ENCODE measurements at places on chromosomes 3 and 15. TPM values are rescaled to one million over a fixed set of nuclear protein-coding genes. Genes with fewer than 3 reads are reported as not detected.

Gene TRIM42
- total RNA-seq: not detected

Gene ISG20
- 1.9 TPM for total RNA-seq

Gene CAV3
- not detected for total RNA-seq

Gene TUSC7
- total RNA-seq: not detected

- no peak for DNase-seq
Observed at GRCh38 chr3:175879417-175879816, 1020.3 kb downstream of the NAALADL2 start.

DNA sequence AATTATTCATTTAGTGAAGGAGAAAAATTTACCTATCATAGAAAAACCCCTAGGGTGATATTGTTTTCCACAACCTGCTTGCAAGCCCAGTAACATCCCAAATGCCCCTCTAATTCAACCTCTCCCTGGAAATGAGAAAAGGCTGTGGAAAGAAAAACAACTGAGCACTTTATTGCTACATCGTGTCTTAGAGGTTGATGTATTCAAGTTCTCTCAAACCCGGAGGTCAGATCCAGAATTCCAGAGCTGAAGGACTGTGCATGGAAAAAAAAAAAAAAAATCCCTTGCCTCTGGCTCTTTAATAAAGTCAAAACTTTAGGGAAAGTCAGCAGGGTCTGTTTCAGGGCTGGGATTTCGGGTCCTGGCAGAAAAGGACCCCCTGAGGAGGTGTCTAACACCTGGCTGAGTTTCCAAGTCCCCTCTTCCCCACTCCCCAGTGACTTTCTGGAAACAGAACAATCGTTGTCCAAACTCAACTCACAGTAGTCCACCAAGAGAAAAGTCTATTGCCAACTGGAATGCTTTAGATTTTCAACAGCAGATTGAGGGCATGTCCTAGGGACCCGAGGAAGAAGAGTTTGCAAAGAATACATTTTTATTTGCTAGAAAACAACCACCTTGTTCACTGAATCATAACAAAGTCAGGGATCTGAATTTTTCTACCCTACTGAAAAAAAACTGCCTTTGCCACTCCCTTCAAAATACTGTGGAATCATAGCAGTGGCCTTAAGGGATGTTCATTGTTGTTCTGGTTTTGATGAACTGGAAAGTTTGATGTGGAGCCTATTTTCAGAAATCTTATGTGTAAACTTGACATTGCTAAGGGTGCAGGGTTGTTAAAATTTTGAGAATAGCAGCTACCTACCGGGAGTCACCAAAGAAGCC is 207.5 kb upstream of the ADAMTS9 start:
- no peak for DNase-seq

- no peak for DNase-seq
Observed at GRCh38 chr3:30646961-30647752, 40.8 kb downstream of the TGFBR2 start.
